ENCODE measurements at places on chromosomes 2 and 18.
A peak's percentile ranks its signal among the peaks of the same experiment; 100 is the strongest.

DNA sequence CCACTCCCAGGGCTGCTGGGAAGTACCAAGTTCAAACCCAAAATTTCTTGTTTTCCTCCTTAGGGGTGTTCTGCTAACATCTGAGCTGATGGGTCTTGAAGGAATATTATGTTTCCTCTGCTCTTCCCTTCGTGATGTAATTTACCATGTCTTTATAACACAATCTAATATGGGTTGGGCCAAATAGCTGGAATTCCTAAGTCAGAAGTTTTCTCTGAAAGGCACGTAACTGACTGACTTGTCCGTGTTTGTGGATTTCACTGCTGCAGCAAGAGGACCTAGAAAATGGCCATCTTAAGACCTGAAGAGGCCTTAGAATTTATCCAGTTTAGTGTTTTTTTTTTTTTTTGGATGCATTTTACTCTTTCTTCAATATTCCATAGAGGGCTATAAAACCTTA, 256.7 kb downstream of the DCDC2C start:
- DNase-seq: no peak

DNA sequence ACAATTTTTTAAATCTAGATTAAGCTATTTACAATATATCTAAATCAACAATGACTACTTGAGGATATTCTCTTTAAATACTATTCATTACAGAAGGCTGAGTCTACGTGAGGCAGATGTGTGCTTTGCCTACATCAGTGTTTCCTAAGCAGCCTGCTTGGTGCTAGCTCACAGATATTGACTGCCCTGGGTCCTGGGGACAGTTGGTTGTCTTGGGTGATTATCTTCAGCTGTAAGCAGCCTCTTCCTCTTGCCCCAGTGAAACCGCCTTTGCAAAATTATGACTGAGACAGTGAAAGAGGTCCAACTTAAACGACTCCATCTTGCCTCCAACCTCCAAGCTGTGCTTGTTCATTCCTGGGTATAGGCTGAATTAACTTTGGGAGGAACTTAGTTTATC, 39.6 kb upstream of the CCDC88A start:
- DNase-seq: peak; percentile 12

DNA sequence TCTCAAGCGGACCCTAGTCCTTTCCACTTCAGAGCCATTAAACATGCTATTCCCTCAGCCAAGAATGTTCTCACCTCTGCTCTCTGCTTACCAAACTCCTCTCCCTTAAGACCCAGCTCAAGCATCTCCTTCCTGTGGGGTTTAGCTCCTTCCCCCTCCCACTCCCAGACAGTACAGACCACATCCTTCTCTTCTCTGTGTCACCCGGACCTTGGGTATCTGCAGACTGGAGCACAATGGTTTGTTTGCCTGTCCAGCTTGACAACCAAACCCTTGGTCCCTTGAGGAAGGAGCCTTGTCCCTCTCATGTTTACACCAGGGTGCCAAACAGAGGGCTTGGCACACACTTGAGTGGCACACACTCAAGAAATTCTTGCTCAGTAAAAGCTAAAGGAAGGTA, 4.1 kb upstream of the CD8A start:
- DNase-seq: no peak

DNA sequence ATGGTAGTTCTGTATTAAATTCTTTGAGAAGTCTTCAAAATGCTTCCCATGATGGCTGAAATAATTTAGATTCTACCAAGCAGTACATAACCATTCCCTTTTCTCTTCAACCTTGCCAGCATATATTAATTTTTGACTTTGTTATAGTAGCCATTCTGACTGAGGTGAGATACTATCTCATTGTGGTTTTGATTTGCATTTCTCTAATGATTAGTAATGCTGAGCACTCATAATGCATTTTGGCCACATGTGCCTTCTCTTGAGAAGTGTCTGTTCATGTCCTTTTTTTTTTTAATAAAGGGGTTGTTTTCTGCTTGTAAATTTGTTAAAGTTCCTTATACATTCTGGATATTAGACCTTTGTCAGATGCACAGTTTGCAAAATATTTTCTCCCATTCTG, 173.9 kb downstream of the CALCRL start:
- no peak for DNase-seq

DNA sequence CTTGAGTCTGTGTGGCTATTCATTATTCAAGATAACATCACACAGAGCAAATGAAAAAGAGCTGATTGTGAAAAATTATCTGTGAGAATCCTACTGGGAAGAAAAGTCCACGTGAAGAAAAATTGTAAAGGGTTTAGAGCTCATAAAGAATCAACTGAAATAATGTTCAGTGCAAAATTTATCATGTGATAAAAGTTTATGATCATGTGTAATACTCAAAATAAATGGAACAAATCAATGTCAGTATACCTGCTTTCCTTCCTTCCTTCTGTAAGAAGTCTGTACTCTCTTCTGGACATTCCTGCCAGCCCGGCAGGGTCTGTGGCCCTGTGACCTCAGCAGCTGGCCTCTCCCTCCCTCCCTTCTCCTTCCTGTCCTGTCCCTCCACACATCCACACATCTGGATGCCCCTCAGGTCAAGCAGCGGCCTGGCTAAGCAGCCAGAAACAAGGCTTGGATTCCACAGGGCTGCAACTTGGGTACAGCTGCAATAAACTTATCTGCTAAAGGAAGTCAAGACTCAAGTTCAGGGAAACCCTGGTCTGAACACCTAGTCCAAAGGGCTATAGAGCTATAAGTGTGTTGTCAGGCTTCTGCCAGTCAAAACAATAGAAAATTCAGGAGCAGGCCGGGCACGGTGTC, 172.1 kb downstream of the MREG start:
- no peak for DNase-seq

DNA sequence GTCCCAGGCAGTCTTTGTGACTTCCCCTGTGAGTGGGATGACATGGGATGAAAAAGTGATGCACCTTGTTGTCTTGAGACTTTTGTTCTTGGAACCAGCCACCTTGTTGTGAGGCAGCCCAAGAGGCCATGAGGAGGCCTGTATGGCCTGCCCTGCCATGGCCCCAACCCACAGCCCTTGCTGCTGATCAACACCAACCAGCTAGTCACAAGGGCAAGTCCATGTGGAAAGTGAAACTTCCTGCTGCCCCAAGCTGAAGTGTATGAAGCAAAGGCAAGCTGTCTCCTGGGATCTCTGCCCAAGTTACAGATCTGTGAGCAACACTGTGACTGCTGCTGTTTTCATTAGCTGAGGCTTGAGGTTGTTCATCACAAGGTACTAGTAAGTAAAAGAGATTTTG, 21.6 kb downstream of the TMEM18 start:
- DNase-seq: no peak

DNA sequence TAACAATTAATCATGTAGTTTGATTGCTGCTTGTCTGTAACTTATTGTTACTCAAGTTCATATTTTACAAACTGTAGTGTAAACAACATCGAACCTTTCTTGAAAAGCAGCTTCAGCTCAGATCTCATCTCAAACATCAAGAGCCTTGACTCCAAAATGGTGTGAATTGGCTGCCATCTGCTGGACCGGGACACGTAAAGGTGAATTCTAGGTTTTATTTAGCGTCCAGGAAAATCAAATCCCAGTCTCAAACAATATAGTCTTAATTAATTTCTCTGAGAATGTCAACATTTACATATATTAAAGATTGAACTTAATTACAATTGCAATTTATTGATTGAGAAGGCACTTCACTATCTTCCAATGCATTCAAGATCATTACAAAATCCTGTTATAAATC, 453.0 kb downstream of the GALR1 start:
- no peak for DNase-seq

DNA sequence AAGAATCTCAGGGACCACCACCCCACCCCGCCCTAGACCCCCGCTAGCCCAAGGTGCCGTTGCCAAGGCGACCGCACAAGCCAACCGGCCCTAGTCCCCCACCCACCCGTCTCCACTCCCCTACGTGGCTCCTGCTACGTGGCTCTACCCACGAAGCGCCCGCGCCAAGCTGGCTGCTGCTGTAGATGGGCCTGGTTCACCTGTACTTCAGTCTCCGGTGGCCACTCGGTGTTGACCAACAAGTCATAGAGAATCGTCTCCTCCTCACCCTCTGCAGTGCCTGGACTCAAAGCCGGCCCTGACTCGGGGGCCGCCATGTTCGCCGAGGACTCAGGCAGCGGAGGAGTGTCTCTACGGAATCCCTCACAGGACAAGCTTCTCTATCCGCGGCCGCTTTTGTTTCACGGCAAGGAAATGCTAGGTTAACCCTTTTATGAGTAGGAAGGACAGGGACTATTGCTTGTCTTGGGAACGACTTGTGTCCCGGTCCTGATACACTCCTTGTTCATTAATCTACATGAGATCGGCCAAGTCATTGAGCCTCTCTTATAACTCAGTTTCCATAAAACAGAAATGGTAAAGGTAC, at the start of gene NBAS:
Gene NBAS, minus strand, starts transcription at position 347 of the 586 bp plus-strand sequence. Its CDS starts 30 bp downstream, at position 317.
- DNase-seq: peak; percentile 91

GRCh38 chr18:25279556-25279955, 72.4 kb downstream of the ZNF521 start:
- DNase-seq: no peak

GRCh38 chr2:24382363-24383073, 22.2 kb upstream of the ITSN2 start:
- peak; percentile 79 for DNase-seq

DNA sequence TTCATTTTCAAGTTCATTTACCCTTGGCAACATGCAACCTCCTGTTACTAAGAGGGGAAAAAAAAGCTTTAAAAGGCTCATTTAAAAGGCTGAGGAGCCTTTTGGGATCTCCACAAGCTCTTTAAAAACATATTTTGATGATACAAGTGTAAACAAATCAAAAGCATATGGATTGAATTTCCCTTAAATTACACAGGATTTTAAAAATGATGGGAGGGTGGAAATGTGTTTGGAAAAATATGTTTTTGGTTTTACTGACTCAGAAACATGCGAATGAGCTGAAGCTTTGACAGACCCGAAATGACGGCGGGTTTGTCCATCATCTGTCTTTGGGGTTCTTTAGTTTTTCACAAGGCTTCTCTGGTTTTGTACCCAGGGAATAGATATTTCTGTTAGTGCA, 180.6 kb upstream of the CCDC68 start:
- no peak for DNase-seq

GRCh38 chr2:57849843-57850242, 196.8 kb upstream of the VRK2 start:
- DNase-seq: no peak

DNA sequence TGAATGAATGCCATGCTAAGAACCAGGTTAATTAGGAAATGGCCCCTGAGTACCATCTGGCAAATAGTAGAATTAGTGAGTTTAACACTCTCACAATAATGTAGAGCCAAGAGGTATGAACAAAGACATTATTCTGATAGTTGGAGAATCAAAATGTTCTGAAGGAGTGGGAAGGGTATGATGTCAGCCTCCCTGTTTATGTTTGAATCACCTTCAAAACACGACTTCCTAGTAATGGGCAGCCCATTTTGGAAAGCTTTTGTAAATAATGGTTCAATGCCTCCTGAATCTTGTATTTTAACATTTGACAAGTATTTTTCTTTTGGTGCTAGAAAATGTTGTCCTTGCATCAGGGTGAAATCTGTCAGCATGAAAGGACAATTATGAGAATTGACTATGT, 108.3 kb downstream of the DSEL start:
- DNase-seq: no peak

DNA sequence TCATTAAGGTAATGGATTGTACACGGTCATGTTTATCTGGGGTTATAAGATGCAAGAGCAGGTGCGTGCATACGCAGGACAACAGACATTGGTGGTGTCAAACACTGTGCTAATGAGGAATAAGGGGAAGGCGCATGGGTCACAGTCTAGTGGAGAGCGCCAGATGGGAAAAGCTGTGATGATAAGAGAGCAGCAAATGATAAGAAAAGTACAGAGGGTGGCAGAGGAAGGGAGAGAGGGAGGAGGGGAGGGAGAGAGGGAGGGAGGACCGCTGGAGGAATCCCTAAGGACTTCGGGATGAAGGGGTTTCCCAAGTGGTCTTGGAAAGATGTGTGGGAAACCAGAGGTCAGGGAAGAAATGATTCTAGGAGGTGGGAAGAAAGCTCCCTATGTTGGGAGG, 2.9 kb downstream of the TNFRSF11A start:
- DNase-seq: no peak

DNA sequence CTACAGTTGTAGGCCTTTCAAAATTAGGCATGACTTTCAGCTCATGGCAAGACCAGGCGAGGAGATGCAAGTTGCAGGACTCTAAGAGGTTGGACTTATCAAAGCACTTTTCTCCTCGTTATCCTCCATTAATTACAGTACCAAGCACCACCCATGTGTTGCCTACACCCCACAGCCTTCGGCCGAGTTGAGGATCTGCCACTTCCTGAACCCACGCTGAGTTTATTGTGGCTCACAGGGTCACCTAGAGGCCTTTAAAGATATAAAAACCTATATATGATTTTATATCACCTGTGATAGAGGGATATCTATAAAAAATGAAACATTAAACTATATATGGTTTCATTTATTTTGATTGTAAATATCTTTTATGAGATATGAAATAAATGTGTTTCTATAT, 2.6 kb downstream of the UGT1A10 start:
- no peak for DNase-seq

GRCh38 chr2:237156857-237157779, 71.4 kb downstream of the COPS8 start:
- no peak for DNase-seq

- no peak for DNase-seq
These were observed 20.9 kb upstream of the SMAD4 start for GRCh38 chr18:51009072-51009471.

DNA sequence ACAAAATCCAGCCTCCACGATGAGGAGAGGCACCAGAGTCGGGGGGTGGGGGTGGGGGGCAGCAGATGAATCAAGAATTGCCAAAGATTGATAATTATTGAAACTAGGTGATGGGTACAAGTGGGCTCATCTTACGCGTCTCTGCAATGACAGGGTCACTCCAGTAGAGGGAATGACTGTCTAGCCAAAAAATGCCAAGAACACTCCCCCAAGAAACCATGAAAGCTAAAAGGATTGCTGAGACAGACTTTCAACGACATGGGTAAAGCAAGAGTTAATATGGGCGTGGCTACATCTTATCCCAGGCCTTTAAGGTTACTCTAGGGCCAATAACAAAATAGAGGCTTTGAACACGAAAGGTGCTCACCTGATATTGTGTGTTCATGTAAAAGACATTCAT, 86.5 kb downstream of the STK39 start:
- DNase-seq: peak; percentile 32

DNA sequence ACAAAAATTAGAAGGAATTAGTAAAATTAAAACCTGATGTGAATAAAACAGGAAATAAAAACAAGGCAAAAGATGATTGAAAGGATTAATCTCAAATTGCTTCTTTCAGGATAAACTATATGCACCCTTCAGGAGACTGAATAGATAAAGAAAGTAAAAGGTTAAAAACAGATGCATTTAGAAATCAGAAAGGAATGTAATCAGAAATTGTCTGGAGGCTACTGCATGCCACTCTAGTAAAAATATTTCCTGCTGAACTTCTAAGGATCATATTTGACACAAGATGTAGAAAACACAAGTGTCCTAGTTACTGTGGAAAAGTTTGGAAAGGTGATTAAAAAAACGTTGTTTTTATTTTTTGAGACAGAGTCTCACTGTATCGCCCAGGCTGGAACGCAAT, 16.2 kb downstream of the CHCHD5 start:
- DNase-seq: no peak

GRCh38 chr18:5620289-5620688, 76.5 kb upstream of the EPB41L3 start:
- no peak for DNase-seq

GRCh38 chr2:174561283-174561971, 36.2 kb downstream of the WIPF1 start:
- DNase-seq: no peak

GRCh38 chr18:36187826-36188721, 777 bp downstream of the MOCOS start:
- no peak for DNase-seq

- peak; percentile 41 for DNase-seq
These were observed 445 bp downstream of the MEX3C start for GRCh38 chr18:51196811-51197660.

GRCh38 chr2:146295080-146295670, 1549.7 kb upstream of the ACVR2A start:
- DNase-seq: no peak
